CD4-positive, alpha-beta T cell treated with Interleukin-17A for 4 hours (primary cell): ENCODE measurements at places on chromosomes 1 and 21.

GRCh38 chr1:33170351-33171274 is 11.2 kb downstream of the TRIM62 start:
- DNase-seq = no peak

GRCh38 chr21:29194847-29195246 is 64.4 kb downstream of the MAP3K7CL start:
- no peak for DNase-seq

GRCh38 chr1:182561456-182561855 is 27.6 kb downstream of the RNASEL start:
- DNase-seq = no peak

- peak; percentile 44 for DNase-seq
These were observed 15.9 kb upstream of the SRSF4 start for GRCh38 chr1:29197590-29197924.

- no peak for DNase-seq
These were observed 153.4 kb downstream of the DHRS3 start for GRCh38 chr1:12464598-12465056.

DNA sequence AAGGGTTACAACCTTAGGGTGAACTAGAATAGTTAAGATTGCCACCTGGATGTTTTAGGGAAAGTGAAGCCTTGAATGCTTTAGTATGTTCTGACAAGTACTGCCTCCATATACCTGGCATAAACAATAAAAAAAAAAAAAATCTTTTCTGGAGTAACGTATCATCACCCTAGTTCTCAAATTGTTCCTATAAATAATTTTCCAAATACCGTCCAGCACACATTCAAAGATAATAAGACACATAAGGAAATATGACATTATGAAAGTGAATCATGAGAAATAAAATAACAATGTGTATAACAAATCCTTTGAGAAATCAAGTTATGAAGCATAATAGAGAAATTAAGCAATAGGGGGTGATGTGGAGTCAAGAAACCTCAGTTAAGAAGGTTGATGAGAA is 20.6 kb downstream of the C1orf141 start:
- no peak for DNase-seq

GRCh38 chr1:213374369-213374768 is 323.3 kb downstream of the RPS6KC1 start:
- DNase-seq = peak; percentile 67

- DNase-seq = no peak
These were observed 58.9 kb downstream of the SWT1 start for GRCh38 chr1:185215911-185216310.

DNA sequence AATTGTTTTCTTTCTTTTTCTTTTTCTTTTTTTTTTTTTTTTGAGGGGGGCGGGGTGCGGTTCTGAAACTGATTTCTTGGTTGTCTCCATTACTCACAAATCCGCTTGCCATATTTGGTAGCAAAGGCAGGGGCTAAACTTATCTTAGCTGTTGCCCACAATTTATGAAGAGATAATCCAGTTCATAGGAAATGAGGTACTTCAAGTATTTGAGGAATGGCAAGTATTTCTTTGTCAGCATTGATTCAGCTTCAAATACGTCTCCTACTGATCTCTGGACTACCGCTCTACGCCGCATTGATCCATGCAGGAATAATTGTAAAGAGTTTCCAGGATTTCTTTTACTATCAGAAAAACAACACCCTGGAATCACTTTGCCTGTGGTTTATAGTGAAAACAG is 289.2 kb upstream of the DPYD start:
- DNase-seq = no peak

DNA sequence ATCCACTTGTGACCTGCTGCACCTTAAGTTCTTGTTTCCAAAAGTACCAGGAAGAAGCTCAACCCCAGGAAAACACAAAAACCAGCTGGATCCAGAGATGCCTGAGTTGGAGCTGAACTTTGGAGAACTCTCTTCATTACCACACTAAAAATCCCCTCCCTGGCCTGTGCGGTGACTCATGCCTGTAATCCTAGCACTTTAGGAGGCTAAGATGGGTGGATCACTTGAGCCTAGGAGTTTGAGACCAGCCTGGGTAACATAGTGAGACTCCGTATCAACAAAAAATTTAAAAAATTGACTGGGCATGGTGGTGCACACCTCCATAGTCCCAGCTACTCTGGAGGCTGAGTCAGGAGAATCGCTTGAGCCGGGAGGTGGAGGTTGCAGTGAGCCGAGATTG is 6.2 kb downstream of the MAP1LC3C start:
- no peak for DNase-seq

DNA sequence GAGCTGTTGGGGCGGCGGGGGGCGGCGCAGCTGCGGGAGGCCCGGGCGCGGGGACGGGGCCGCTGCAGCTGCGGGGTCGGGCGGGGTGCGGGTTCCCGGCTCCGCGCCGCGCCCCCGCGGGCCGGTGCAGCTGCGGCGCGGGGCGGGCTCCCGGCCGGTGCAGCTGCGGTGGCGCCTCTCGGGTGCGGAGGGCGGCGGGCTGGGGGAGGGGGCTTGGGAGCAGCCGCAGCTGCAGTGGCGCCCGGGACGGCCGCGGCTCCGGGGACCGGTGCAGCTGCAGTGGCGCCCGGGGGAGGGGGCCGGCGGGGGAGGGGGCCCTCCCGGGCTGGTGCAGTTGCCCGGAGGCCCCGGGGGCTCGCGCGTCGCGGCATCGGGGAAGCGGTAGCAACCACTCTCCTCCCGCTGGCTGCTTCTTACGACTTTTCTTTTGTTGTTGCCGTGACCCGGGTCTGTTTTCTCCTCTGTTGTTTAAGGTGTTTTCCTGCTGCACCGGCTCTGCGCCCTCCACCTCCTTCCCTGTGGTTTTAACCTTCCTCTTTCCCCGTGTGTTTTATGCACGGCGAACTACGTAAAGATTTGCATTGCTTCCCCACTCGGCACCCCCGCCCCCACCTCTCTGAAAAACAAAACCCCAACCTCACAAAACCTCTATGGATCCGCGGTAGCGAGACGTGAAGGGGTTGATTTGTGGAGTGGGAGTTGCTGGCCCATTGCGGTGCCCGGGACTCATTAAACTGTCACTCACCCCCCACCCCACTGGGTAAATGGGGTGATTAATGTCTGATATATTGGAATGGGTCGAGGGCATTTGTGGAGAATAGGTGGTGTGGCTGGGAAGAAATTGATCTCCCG is 1.7 kb upstream of the ZBTB18 start:
- peak; percentile 73 for DNase-seq

DNA sequence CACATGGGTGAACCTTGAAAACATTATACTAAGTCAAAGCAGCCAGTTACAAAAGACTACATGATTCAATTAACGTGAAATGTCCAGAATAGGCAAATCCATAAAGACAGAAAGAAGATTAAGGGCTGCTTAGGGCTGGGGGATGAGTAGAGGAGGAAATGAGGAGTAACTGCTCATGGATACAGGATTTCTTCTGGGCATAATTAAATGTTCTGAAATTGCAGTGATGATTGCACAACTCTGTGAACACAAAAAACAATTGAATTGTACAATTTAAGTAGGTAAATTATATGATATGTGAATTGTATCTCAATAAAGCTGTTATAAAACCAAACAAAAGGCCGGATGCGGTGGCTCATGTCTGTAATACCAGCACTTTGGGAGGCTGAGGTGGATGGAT is 52.2 kb downstream of the RERE start:
- DNase-seq = no peak

DNA sequence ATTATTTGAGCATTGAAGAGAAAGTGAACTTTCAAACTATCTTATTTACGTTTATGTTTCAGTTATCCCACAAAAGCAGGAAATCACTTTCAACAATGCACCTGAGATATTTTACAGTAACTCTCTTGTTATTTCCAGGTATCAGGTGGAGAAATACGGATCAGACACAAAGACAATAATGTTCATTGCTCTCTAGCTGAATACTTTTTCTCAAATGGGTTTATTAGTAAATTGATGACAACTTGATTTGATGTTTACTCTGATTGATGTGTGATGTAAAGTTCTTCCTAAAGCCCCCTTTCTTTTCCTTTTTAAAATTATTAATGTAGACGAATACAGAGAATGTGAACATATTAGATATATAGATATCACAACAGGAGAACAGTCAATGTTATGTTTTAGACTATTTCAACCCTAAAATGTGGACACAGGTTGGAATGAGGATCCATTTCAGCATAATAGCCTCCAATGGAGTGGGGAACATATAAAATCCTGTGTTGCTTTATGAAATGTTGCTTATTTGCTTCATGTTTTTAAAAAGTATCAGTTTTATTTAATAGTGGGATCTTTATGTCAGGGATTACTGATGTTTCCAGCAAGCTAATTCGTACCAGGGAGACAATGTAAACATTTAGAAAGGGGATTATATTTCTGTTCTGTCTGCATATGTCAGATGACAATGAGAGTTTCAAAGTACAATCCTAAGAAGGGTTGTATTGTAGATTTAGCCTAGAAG is 1522.3 kb upstream of the TPTE start:
- no peak for DNase-seq

DNA sequence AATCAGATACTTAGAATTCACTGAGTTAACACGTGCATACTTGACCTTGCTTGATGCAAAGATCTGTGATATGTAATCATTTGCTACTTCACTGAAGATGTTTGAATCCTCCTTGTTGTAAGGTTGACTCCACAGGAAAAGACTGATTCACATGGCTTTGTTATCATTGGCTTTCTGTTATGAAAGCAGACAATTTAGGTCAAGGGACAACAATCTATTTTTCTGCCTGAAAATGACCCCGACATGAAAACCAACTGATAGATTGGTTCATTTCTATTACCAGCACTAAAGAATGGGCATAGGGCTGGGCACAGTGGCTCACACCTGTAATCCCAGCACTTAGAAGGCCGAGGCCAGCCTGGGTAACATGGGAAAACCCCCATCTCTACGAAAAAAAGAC is 546.9 kb downstream of the SMYD3 start:
- DNase-seq = no peak

GRCh38 chr1:219144658-219145315 is 28.9 kb upstream of the LYPLAL1 start:
- no peak for DNase-seq

GRCh38 chr1:118124064-118124463 is 61.0 kb downstream of the SPAG17 start:
- no peak for DNase-seq

DNA sequence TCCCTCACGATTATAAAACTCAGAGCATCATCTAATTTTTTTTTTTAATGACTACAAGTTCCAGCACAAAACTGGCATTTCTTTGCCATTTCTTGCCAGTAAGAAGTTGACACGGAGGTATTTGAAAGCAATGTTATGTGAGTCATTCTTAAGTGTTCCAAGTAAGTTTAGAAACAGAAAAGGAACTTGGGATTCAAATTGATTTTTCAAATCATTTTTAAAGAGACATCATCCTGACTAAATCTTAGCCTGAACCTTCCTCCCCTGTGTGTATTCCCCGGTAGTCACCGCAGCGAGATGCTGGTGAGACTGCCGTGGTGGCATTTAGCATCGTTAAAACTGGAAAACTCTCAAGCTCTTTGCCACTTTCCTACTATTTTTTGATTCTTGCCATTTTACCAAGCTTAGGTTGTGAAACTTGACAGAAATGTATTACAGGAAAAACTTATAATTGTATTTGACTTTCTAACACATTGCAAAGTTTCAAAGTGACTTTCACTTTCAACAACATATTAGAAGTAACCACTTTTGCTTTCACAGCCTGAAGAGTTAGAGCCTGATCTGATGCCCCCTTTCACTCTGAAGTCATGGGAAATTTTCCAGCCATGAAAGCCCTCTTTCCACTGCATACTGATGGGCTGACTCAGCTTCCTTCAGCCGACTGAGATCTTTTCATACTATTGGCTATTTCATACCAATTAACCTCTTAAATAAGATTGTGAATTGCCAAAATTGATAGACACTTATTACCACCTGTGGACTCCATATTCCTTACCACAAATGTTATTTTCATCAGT is 61.4 kb downstream of the OLFML2B start:
- DNase-seq = no peak

DNA sequence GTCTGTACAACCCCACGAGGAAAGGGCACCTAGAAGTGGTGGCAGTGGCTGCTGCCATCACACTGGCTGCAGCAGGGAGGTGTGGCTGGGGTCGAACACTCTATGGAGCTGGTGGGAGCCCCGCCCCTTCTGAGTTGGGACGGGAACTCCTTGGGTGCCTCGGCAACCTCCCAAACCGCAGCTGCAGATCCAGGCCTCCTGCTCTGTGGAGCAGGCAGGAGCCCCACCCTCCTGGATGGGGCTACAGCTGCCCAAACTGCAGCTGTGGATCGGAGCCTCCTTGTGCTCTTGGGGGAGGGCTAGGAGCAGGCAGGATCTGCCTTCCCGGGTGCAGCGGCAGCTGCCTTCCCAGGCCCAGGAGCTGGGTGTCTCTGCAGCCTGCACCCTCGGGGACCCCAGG is 38.9 kb upstream of the TARDBP start:
- no peak for DNase-seq

- peak; percentile 55 for DNase-seq
These were observed at the start of gene RHOC for GRCh38 chr1:112706505-112707220. Gene RHOC, minus strand, starts transcription at chr1:112707127. Its CDS starts 3,328 bp downstream, at chr1:112703799.

DNA sequence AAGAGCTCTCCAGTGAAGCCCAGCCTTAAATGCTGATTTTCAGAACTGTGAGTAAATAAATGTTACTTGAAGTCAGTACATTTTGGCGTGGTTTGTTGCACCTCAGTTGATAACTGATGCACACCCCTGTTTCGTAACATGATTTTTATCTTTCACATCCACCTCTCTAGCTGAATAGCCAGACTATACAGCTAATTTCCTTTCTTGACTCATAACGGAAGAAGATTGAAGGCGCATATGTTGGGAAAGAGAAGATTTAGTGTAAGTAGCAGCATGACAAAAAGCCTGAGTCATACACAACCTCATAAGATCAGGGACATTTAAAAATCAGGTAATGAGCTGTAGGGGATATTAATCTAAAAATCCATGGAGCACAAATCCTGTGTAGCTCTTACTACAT is 716.2 kb upstream of the ZP4 start:
- DNase-seq = no peak

- no peak for DNase-seq
These were observed 34.0 kb downstream of the BACH1 start for GRCh38 chr21:29332461-29333362.

DNA sequence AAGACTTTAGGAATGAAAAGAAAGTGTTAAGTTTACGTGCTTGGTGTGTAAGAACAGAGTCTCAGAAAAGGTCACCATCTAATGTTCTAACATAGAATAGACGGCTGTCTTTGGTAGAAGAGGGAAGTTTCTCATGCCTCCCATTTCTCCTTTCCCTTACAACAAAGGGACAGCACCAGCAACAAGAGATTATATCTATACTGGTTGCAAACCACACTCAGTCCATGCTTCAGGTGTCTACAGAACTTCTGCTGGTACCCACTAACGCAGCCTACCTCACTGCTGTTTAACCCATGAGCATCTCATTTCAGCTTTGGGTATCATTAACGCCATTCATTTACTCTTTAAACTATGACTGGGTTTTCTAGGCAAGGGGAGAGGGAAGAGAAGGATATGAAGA is 9.2 kb upstream of the ITPKB start:
- no peak for DNase-seq

DNA sequence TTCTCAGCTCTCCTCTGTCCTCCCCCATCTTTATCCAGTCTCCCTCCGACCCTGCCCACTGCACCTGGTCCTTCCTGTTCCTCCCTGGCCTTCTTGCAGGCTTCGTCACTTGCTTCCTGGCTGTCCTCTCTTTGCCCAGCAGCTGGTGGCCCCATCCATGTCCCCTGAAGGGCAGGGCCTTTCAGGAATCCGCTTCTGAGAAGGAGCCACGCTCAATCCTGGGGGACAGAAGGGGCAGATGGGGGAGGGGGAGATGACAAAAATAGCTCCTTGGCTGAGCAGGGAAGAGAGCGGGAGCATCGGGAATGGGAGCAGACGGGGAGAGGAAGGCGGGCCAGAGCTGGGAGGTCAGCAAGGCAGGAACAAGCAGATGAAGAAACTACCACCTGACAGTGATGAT is 40.7 kb downstream of the SLC30A1 start:
- no peak for DNase-seq
